NCI-H2029 treated with DMSO at 0.1 percent for 48 hours (cell line): ENCODE measurements at places on chromosomes 1 and 21.

- peak; percentile 11 for DNase-seq
These were observed 1561.5 kb downstream of the MRPL39 start for GRCh38 chr21:24045775-24046215.

GRCh38 chr1:65605621-65606020 lies 185.2 kb downstream of the LEPR start:
- DNase-seq, result no peak

GRCh38 chr1:20068722-20069121 lies 1.3 kb upstream of the PLA2G5 start:
- DNase-seq, result no peak

DNA sequence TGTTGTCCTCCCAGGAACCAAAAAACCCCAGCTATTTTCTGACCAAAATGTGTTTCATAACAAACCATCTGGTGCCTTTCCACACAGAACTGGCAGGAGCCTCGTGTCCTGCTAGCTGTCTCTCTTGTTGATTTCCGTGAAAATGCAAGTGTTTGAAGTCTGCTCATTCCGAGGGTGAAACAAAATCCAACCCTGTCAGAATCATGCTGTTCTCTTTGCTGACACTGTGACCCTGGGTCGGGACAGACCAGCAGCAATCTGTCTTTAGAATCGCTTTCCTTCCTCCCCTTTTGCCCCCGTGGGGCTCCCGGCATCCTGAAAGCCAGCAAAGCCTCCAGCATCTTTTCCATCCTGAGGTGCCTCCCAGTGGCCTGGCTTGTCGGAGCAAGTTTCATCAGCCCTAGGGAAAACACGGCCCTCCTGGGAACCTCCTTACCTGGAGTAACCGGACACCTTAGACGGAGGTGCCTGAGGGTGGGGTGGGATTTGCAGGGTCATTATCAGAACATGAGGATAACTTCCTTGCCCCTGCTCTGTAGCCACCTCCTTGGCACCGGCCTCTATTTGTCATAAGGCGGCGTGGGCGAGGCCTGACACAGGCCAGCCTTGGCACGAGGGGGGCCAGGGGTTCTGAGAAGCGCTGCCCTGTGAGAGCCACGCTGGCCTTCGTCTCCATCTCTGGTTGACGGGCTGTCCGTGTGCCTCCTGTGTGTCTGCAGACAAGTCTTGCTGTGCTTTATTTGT lies 24.9 kb downstream of the LDLRAP1 start:
- no peak for DNase-seq

GRCh38 chr1:53134961-53135734 lies 7.3 kb downstream of the SLC1A7 start:
- no peak for DNase-seq

GRCh38 chr1:55928576-55928975 lies 650.8 kb downstream of the PLPP3 start:
- DNase-seq, result no peak

DNA sequence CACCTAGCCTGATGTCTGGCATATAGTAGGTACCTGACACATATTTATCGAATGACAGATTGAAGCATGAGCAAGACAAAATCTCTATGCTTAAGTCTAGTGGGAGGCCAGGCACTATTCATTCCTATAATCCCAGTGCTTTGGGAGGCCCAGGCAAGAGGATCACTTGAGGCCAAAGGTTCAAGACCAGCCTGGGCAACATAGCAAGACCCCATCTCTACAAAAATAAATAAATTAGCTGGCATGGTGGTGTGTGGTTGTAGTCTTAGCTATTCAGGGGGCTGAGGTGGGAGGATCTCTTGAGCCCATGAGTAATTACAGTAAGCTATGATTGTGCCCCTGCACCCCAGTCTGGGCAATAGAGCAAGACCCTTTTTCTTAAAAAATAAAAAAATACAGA lies 23.2 kb upstream of the TUT4 start:
- DNase-seq, result no peak

DNA sequence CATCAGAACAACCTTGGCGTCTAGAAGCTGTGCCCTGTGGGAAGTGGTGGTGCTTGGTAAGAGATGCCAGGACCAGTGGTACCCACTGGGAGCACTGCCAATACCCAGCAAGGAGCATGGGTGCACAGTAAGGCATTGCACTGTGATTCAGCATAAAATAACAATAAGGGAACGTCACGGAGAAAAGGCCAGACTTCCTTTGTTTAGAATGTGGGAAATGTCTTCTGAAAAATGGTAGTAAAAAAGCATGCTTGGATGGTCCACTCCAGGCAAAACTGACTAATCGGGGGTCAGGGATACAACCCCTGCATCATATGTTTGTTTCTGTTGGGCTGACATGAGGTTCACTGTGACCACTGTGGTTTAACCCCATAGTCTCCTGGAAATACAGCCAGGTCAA lies 14.7 kb downstream of the METTL18 start:
- DNase-seq, result no peak

GRCh38 chr1:93774707-93775106 lies 93.1 kb upstream of the BCAR3 start:
- DNase-seq, result no peak

- no peak for DNase-seq
These were observed 16.0 kb upstream of the CD55 start for GRCh38 chr1:207305489-207305873.

DNA sequence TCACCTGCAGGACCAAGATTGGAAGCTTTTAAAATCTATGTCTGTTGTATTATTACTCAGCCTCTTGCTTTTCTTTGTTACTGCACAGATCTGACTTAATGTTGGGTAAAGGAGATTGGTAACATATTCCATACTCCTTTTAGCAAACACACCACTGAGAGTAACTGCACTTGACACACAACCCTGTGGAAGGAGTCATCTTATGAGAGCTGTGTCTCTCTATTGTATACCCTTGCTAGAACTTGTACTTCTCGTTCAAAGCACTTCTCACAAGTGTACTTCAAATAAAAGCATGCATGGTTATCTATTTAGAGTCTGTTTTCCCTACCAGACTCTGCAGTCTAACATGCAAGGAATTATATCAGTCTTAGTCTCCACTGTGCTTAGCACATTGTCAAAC lies 813.4 kb downstream of the ADGRL2 start:
- DNase-seq, result no peak

DNA sequence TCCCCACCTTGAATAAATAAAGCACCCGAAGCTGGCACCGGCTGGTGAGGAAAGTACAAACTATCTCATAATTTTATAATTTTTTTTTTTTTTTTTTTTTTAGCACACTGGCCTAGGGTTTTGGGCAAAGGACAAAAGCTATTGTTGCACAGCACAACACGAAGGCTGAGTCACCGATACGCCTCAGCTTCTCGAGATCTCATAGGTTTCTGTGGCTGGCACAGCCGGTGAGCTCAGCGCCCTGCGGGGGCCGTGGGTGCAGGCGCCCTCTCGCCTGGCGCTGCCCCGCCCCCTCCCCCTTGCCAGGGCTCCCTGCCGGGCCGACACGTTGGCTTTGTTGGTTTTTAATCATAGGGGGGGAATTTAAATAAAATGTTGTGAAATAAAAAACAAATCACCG lies 17.2 kb downstream of the CASZ1 start:
- DNase-seq, result peak; percentile 50

- DNase-seq, result no peak
These were observed 37.9 kb downstream of the CRB1 start for GRCh38 chr1:197305925-197306324.

DNA sequence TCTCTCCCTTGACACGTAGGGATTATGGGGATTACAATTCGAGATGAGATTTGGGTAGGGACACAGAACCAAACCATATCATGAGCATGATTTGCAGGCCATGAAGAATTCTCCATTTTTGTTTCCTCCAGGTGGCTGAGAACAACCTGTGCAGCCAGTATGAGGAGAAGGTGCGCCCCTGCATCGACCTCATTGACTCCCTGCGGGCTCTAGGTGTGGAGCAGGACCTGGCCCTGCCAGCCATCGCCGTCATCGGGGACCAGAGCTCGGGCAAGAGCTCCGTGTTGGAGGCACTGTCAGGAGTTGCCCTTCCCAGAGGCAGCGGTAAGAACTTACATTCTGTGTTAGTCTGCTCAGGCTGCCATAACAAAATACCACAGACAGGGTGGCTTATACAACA lies 9.7 kb downstream of the MX1 start:
- DNase-seq, result no peak

DNA sequence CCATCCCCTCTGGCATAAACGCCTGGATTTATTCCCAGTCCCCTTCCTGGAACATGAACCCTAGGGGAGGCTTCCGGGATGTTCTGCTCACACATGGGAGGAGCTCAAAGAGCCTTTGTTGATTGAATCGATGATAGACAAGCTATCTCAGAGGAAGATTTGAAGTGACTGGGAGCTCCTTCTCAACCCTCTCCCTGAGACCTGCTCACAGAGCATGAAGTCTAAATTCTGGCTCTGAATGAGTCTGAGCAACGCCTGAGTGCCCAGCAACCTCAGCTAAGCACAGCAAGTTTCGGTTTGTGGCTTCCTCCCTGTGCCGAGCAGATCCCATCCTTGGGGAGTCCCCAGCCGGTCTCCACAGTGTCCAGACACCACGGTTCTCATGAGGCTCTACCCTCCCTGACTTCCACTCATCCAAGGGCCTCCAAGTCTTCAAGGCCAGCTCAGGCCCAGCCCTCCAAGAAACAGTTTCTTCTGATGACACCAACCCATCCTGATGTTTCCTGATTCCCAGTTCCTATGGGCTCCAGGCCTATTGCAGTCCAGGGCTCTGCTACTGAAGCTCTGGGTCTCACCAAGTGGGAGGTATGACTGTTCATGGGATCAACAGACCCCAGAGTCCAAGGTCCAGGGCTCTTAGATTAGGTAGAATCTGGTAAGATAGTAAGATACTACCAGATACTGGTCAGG lies 190.8 kb downstream of the DYRK1A start:
- DNase-seq, result no peak

- DNase-seq, result no peak
These were observed 6.2 kb downstream of the RASSF5 start for GRCh38 chr1:206513312-206514111.

GRCh38 chr1:101000131-101000873 lies 25.3 kb downstream of the DPH5 start:
- DNase-seq, result no peak

DNA sequence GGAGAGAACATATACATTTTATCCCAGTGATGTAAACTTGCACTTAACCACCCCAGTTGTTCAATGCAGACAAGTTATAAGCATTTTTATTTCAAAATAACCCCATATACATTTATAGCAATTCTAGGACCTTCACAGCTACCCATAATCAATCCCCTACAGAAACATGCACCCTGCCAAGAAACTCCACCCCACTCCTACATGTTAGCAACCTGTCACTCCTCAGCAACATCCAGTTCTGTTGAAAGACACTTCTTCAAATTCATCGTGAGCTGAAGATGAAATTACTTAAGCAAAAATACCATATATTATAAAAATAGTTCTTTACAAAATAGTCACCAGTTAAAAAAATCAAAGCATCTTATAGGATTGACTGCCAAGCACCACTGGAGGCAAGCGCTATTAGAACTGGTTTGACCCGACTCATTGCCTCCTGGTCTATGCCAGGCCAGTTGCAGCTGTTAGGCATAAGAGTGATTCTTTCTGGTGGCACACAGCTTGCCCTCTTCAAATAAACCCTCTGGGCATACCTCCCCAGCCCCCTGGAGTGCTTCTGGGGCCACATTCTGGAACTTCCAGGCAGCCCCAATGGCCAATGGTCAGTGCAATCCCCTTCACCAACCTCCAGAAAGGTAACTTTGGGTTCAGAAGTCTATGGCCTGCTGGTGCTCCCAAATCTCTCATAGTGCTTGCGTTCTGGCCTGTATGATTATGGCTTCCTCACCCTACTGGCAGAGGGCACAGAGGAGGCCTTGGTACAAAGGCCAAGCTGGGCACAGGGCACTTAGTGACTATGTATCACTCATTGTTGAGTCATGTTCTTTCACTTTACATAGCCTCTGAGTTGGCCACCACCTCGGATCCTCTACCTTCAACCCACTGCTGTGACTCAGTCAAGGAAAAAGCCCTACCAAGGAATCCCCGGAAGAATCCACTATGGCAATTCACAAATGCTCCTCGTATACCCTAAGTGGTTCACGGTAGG lies 72.2 kb upstream of the RALGPS2 start:
- no peak for DNase-seq

- no peak for DNase-seq
These were observed 256.5 kb downstream of the NFIA start for GRCh38 chr1:61338899-61339298.

- no peak for DNase-seq
These were observed 234.2 kb upstream of the FGGY start for GRCh38 chr1:59062743-59063142.

DNA sequence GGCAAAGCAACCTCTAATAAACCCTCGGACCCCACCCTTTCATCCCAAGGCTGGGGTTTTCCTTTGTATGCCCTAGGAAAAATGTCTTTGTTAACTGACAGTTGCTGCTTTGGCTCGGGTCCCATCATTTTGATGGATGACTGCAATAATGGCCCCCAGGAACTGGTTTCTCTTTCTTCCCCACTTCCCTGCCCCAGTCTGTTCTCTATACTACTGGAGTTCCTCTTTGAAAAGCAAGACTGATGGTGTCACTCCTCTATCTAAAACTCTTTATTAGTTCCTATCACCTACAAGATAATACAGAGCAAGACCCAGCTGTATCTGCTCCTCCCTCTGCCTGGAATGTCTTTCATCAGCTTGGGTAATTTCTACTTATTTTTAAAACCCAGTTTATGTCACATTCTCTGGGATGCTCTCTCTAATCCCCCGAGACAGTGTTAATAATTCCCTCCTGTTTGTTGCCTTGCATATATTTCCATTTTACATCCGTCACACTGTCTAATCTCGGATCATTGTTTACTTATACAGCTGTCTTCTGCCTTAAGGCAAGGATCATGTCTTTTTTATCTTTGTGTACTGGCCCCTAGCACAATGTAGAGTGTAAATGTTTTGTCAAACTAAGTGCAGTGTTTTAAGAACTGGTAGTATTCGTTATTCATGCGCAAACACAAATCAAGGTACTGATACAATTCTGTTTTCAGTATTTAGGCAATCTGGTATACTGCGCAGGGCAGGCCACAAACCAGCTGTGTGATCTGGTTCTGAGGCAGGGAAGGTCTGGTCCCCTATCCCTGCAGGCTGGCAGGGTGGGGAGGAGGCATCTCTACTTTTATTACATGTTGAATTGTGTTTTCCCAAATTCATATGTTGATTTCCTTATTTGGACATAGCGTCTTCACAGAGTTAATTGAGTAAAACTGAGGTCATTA lies 16.1 kb downstream of the SLAMF1 start:
- no peak for DNase-seq

DNA sequence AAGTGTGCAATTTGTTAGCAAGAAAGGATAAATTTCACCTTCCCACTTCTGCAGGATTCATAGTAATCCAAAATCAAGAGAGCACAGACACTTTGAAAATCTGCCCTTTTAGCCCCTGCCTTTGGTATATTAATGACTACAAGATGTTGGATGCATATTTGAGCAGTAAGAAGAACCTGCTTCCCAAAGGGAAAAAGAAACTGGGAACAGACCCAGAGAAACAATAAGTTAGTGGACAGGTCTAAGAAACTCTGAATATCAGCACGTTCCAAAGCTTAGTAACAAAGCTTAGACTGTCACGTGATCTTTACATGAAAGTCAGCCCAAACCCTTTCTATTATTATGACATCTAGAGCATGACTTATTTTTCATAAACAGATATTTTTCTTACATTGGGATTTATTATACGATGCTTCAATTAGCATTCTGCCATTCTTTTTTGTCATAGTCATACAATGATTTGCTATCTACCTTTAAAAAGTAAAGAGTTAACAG lies 390.9 kb upstream of the ADGRL2 start:
- no peak for DNase-seq
